Left kidney (tissue), 8 donors: ENCODE measurements at places on chromosomes 2 and 18. TPM values are rescaled to one million over a fixed set of nuclear protein-coding genes. Genes with fewer than 3 reads are reported as not detected.

- no peak for DNase-seq
Measured at GRCh38 chr2:145600811-145601210, 1080.9 kb upstream of the ZEB2 start.

RAD51AP2 gene
- polyA plus RNA-seq = 0.38 TPM

FAM161A gene
- polyA plus RNA-seq = 32.7 TPM

DNA sequence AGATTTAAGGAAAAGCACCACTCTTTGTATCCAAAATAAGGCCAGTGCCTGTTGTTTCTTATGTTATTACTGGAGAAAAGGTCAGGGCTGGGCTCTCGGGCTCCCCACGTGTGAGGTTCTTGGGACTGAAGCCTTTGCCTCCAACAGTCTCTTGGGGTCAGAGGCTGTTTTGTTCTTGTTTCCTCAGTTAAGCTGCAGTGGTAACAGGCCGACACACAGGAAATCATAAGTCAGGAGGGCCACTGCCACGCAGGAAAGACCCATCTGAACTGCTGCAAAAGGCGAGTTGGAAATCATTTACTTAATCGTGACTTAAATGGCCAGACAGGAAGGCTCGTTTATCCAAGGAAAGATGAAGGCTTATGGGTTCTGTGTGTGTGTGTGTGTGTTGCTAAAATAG is 30.3 kb upstream of the IL37 start:
- no peak for DNase-seq

DNA sequence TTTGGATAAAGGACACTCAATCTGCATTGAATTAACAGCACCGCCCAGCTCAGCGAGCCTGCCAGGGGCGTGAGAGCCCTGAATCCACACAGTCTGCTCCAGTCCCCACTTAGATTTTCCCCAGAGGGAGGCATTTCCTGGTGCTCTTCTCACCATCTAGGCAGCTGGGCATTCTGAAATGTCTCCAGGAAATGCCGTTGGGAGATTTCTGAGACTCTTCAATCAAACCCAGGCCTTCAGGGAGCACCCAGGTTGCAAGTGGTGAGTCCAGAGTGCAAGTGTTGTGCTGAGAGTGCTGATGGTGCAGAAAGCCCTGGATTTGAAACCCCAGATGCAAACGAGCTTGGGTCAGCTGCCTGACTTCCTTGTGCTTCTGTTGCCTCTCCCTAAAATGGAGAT is 23.4 kb upstream of the TMEM37 start:
- DNase-seq = no peak

GRCh38 chr2:142914507-142915313 is 37.2 kb downstream of the KYNU start:
- DNase-seq = no peak
